ENCODE measurements at places on chromosomes 4 and X.

- no peak for DNase-seq
These were observed 2.7 kb downstream of the GSX2 start for GRCh38 chr4:54102531-54103106.

GRCh38 chrX:153669901-153670731, 3.5 kb downstream of the PNCK start:
- DNase-seq = no peak

- peak; percentile 45 for DNase-seq
These were observed 29.4 kb upstream of the OPHN1 start for GRCh38 chrX:68462653-68463052.

DNA sequence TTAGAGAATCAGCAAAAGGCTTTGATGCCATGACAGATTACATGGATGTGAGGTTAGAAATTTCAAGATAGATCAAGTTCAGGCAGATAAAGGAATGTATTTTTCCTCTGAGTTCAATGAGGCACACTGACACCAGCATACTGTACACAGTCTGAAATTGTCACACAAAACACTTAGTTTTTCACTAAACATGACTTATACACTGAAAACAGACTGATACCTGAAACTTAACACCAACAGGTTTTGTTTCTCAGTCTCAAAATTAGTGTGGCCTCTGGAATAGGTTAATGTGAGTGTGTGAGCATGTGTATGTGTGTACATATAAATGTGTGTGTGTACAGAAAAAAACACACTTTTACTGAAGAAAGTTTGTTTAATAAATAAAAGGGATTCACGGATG, 129.9 kb upstream of the SLITRK2 start:
- DNase-seq = no peak

DNA sequence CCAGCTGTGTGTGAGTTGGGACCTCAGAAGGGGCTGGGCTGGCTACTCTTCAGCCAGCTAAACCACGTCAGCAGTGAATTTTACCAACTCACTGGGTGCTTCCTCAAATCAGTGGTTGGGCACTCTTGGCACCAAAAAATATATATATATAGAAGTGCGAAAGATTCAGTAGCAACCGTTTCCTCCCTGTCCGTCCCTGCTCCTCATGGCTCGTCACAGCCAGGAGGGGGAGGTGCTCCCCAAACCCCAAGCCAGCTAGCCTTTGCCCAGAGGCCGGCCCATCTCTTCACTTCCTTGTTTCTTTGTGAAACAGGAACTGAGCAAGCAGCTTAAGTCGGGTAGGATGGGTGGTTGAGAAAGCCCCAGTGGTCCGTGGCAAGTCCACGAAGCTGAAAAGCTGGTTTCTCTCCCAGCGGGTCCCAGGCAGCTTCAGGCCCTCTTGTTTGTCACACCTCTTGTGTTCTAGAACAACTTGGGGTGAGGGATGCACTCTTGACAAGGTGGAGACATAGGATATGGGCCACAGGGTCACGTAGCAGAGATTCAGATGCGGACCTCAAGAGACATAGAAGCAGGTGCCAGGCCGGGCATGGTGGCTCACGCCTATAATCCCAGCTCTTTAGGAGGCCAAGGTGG, 6.8 kb upstream of the SASH3 start:
- no peak for DNase-seq

DNA sequence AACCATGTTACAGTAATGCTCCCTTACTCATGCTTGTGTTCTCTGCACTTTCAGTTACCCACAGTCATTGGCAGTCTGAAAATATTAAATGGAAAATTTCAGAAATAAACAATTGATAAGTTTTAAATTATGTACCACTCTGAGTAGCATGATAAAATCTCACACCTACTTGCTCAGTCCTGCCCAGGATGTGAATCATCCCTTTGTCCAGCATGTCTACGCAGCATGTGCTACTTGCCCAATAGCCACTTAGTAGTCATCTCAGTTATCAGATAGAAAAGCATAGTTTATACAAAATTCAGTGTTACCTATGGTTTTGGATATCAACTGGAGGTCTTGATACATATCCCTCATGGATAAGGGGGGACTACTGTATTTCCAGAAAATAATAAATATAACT, 577.1 kb downstream of the GALNTL6 start:
- DNase-seq = no peak

GRCh38 chr4:54097152-54097551, 2.8 kb upstream of the GSX2 start:
- no peak for DNase-seq

DNA sequence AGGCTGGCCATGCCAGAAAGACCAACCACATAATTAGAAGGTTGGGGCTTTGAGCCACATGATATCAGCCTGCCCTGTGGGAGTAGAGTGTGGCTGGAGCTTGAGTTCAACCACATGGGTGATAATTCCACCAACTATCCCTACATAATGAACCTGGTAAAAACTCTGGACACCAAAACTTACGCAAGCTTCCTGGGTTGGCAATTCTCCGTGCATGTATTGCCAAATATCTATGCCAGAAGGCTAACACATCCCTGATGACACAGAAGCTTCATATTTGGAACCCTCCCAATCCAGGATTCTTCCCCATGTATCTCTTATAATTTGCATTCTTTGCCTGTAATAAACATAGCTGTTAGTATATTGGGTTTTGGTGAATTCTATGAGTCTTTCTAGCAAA, 68.2 kb downstream of the FUNDC1 start:
- DNase-seq = no peak

GRCh38 chrX:130110379-130111219, at the start of gene ELF4:
Gene ELF4 (minus strand): TSS chrX:130110497. CDS start chrX:130081330, 29,167 bp downstream.
- DNase-seq = no peak

- DNase-seq = peak; percentile 73
These were observed 301.9 kb upstream of the ARSJ start for GRCh38 chr4:114281164-114281960.

GRCh38 chr4:29240641-29241040, 1479.5 kb upstream of the PCDH7 start:
- DNase-seq = no peak
